ENCODE measurements at places on chromosomes 4 and X.

GRCh38 chr4:76691807-76692582 lies 205.9 kb downstream of the SOWAHB start:
- DNase-seq, result peak; percentile 99

DNA sequence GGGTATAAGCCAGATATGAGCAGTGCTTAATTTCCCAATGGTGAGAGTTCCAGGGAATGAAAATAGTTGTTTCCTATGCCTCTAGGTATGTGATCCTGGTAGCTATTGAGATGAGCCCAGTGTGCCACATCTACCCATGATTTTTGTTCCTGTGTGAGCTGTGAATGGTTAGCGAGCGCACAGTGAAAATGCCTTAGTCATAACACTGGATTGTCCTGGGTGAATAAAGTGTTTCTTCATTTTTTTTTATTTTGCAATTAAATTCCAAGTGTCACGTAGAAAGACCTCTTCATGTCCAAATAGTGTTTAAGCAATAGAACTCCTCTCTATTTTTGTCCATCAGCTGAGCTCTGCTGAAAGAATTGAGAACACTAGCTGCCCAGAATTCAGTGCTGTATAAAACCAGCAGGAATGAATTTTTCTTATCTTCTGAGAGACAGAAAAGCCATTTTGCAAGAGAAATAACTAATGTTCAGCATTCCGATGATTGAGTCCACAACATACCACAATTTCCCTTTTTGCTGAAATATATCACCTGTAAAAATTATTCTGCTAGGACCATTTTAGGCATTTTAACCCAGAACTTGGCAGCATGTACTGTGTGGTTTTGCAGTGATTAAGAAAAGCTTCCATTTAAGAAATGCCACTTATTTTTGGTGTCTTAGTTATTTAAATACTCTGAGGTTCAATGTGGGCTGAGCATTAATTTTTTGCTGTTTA lies 5.6 kb downstream of the MAOA start:
- DNase-seq, result peak; percentile 40

- no peak for DNase-seq
Measured at GRCh38 chr4:155468282-155468681, 91.5 kb upstream of the MAP9 start.

DNA sequence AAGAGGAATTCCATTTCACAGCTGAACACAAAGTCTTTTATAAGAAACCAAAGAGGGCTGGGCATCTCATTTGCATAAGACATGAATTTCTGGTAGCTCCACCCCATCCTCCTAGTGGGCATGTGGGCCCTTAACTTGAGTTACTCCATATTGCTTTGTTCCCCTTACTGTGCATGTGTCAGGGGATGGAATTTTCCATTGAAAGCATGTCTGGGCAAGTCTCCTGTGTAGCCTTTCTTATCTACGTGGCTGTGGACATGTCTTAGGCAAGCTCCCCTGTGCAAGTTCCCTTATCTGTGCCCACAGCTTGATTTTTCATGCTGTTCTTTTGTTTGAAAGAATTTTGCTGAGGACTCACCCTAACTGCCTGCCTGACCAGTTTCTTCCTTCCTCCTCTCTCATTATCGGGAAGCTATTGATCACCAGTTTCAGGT lies 123.5 kb upstream of the JADE1 start:
- DNase-seq, result no peak

DNA sequence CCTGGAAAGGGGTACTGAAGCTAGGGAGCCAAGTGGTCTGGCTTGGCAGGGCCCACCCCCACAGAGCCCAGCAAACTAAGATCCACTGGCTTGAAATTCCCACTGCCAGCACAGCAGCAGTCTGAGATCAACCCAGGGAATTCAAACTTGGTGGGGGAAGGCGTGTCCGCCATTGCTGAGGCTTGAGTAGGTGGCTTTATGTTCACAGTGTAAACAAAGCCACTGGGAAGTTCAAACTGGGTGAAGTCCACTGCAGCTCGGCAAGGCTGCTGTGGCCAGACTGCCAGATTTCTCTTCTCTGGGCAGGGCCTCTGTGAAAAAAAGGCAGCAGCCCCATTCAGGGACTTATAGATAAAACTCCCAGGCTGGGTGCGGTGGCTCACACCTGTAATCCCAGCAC lies 58.9 kb downstream of the TFDP3 start:
- DNase-seq, result no peak

- no peak for DNase-seq
Measured at GRCh38 chrX:10677490-10677889, 57.1 kb upstream of the MID1 start.

- DNase-seq, result no peak
Measured at GRCh38 chr4:118173956-118174725, 139.9 kb downstream of the NDST3 start.

DNA sequence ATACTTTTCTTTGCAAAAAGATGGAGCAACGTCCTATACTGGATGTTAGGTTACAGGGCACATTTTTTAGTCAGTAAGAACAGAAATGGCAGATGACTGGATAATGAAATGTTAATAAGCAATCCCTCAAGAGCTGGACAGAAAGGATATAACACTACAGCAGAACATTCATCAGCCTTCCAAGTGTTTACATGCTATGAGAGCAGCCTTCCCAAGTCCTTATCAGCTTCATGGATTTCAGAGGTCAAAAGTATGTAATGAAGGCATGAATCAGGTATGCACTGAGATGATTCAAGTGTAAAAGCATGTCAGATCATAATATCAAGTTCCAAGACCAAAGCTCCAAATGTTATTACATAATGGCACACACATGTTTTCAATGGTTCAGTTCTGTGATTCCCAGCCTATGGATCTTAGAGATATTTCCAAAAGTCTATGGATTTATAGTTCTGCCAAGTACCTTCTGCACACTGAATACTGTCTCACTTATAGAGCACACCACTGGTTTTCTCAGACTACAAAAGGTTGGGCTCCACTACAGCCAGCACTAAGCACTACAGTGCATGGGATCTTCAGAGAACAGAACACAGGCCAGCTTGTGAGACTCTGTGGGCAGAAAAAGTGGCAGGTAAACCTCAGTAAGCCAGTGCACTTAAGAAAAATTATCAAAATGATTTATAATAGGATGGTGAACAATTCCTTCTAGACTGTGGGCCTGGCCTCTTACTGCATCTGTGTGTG lies 49.2 kb downstream of the GPC4 start:
- DNase-seq, result no peak

- DNase-seq, result no peak
Measured at GRCh38 chr4:155612074-155612473, 54.6 kb upstream of the GUCY1A1 start.

GRCh38 chr4:3262208-3263052 lies 13.5 kb downstream of the MSANTD1 start:
- no peak for DNase-seq

- no peak for DNase-seq
Measured at GRCh38 chrX:37425370-37425769, 76.2 kb downstream of the PRRG1 start.

DNA sequence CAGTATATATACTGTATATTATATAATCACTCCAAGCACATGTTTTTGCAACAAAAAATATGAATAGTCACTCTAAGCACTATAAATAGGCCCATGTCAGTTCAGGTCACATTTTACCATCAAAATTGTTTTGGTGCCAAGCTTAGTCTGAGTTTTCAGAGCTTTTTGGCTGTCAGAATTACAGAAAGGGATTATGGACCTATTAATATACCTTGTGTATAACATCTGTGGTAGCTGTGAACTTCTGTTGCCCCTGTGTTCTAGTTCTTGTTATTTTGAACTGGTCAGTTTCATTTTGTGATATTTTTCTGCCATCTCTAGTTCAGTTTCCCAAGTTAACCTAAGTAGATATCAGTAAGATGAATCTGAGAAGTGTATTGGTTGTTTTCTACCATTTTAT lies 22.9 kb downstream of the EXOC1 start:
- DNase-seq, result no peak

- peak; percentile 25 for DNase-seq
Measured at GRCh38 chrX:153727123-153727931, 2.7 kb downstream of the ABCD1 start.

DNA sequence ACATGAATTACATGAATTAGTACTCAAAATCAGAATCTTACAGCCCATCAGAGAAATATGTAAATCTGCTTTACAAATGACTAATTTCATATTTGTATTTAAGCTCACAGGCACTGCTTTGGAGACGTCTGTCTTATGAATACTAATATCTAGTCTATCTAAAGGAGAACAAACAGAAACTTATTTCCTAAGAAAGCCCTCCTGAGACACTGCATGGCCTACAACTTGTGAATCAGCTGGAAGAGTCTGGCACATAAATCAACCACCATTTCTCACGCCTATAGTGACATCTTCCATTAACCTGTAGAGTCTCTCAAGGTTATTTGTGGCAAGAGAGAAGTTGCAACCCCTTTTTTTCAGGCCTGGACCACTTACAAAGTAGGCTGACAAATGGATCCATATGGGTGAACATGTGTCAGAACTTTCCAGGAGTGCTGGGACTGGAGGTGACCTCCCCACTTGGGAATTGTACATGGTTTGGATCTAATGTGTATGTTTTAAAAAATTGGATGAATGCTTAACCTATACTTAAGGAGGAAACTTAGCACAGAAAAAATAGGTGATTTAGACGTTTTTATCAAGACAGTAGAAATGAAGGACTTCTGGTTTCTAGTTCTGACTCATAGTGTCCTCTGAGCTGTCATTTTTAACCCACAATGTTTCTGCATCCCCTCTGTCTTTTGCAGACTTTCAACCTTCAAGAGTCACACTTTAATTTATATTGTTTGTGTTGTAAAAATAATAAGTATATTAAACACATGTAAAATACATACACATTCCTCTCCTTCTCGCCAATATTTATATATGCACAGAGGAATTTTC lies 83.2 kb upstream of the ARHGAP24 start:
- DNase-seq, result no peak

DNA sequence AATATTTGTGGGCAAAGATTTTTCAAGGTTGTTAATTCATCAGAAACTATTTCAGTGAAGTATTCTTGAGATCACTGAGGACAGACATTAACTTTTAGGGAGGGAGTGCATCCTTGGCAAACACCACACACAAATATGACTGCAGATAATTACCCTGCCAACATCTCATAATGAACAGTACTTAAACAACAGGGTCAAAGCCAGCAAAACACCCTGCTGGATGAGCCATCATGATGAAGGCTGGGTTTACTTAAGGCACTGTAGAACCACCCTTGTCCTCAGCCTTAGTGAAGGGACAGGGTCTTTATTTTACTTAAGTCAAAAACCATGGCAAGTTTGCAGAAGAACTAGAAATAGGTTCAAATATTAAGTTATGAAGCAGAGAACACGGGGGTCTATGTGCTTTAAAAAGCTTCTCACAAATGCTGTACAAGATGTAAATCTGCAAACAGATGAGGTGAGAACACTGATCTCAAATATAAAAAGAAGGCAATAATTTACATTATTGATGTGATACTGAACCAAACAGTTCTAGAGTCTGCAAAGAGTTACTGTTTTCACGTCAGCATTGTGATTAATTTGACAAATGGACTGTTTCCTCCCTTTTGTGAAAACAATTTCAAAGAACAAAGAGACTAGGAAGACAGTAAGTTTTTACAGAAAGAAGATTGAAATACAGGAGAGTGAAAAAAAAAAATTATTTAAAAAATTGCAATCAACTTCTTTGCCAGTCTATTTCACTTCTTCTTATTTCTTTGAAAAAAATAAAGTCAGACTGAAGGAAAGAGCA lies 28.2 kb downstream of the TAPT1 start:
- DNase-seq, result no peak

- DNase-seq, result peak; percentile 83
Measured at GRCh38 chrX:67604979-67605703, 61.3 kb downstream of the AR start.

DNA sequence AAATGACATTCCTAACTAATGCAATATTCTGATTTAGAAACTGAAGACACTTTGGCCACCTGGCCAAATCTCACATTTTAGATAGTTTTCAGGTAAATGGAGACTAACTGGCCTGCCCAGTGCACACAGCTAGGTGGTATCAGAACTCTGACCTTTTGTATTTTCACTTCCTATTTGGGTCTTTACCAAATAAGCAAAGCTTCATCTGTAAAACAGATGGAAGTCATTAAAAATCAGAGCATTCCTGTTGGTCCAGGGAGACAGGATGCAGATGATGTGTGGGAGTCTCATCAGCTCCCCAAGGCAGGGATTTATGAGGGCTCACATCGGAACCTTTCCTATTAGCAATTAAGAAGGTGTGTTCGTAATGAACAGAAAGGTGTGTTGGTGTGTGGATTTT lies 57.7 kb downstream of the ARHGAP10 start:
- DNase-seq, result no peak

- DNase-seq, result no peak
Measured at GRCh38 chr4:105327956-105328355, 145.9 kb downstream of the PPA2 start.

DNA sequence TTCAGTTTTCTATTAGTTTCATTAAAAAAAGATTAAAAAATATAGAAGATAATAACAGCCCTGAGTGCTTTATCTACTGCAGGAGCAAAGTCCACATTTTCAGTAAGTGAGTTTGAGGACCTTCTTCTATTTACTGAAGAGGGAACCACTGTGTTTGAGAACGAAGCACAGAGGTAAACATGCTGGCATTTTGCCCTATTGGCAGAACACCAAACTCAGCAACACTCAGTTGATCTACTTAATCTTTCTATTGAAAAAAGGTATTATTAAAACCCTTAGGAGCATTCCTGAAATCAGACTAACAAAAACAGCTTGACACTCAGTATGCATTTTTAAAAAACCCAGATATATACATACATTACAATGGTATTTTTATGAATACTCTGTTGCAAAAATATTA lies 1496.7 kb downstream of the TECRL start:
- DNase-seq, result no peak

- DNase-seq, result peak; percentile 63
Measured at GRCh38 chrX:118383120-118383519, 37.2 kb downstream of the WDR44 start.

DNA sequence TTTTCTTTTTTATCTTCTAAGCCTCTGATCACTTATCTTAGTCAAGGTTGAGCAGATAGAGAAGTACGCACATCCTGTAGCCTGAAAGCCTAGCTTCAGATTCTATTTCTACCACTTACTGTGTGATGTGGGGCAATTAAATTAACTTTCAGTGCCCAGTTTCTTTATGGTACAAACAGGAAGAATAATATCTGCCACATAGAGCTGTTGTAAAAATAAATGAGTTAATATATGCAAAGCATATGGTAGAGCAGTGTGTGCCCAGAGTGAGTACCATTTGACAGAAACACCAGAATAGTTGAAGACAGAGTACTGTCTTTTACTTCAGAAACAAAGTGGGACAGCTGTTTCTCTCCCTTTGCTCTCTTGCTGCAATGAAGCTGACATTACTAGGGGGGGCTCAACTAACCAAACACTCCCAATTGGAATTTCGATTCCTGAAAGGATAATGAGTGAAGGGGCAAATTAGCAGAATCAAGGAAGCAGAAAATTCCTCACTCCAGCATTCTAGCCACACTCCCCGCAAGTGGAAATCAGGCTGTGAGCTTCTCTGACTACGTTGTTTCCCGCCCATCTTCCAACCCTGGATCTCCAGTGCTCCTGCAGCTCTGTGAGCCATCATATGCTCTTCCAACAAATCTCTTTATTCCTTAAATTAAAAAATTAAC lies 80.4 kb downstream of the MAPK10 start:
- no peak for DNase-seq

- no peak for DNase-seq
Measured at GRCh38 chr4:100177855-100178254, 12.4 kb downstream of the DDIT4L start.

Data from renal cortical epithelial cell (primary cell).